ENCODE measurements at places on chromosomes 12 and 14.

DNA sequence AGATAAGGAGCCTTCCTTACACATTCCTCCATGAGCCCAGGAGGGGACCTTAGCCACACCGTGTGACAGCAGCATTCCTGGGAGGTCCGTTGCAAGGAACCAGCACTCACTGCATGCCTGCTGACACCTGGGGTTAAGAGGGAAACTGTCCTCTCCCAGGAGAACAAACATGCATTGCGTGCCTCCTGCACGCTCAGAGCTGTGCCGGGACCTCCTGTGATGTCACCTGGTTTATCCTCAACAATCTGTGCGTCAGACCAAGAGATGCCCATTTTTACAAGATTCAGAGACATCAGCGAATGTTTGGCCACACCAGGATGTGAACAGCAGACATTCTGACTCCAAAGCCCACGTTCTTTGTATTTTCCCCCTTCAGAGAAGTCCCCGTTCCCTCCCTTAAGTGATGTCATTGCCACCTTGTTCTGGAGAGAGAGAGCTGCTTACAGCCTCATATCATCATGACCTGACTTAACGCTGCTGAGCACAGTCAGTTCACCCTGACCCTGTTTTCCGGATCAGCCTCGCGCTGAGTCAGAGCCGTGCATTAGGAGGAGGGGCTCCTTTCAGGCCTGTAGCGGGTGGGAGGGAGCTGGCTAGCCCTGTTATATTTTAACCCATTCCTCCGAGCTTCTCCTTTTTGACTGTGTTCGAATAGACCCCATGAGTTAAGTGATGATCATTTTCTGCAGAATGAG is 36.2 kb downstream of the TMEM120B start:
- DNase-seq, result no peak

DNA sequence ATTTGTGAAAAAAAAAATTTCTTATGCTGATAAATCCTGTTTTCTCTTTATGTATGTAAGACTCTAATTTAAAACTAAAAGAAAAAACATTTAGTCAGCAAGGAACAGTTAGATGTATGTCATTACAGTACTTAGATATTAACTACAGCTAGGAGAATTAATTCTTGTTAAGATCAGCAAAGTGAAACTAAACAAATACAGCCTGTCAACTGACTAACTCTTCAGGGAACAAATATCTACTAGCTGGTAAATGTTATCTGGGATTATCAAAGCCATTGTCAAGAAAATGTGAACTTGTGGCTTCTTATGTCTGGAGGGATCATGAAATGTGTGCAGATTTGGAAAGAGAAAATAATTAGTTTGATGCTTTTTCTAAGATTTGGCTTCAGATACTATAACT is 27.5 kb downstream of the MGAT4C start:
- no peak for DNase-seq

DNA sequence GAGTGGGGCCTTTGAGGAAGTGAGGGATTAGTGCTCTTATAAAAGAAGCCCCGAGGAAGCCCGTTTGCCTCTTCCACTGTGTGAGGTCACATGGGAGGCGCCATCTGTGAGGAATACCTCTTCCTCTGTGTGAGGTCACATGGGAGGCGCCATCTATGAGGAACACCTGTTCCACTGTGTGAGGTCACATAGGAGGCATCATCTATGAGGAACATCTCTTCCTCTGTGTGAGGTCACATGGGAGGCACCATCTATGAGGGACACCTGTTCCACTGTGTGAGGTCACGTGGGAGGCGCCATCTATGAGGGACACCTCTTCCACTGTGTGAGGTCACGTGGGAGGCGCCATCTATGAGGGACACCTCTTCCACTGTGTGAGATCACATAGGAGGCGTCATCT is 69.7 kb downstream of the SLC24A4 start:
- DNase-seq, result no peak

- no peak for DNase-seq
Measured at GRCh38 chr12:24328261-24328660, 378.8 kb upstream of the SOX5 start.

DNA sequence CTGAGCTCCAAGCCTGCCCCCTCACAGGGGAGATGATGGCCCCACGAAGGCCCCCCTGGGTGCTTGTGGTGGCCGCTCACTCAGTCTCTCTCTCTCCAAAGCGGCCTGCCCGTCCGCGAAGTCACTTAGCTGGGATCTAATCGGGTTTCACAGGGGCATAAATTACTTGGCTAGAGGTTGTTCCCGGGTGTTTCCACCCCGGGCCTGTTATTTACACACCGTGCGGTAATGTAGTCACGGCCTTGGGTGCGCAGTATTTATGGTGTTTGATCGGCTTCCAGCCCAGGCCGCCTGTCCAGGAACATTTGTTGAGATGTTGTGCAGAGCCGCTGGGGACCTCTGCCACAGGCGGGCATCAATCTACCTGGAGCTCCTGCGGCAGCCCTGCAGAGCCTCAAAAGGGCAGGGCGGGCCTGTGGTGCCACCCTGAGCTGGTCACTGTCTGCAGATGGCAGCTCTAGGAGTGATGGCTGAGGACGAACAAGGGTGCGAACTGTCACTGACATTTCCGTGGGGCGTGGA is 91.2 kb downstream of the KIF26A start:
- no peak for DNase-seq

DNA sequence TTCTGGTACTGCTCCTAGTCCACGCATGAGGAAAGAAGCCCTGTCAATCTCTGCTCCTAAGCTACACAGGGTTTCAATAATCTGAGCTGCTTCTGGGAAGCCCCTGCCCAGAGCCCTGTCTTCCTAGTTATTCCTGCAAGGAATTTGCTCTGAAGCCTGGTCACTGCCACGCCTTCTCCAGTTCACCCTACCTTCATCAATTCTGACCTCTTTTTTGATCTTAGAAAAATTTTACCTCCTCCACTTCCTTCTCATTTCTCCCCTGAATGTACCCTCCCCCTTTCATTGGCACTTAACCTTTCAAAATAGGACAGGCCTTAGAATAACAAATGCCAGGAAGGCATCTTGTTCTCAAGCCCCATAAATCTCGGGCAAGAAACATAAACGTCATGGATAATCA is 14.9 kb upstream of the LRRK2 start:
- DNase-seq, result no peak

DNA sequence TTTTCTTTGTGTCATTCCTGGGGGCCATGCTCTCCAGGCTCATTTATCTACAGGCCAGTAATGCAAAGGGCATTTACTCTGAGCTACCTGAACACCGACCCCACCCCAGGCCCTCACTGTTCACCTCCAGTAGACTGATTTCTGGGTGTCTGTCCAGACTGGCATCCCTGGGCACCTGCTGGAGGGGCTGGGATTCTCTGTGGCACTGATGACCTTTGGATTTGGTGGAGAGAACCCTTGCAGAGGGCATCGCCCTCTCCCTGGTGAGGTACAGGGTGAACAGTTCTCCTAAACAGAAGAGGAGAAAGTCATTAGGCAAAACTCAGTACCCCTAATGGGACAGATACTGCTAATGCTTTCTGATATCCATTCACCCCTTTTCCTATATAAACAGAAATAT is 27.1 kb upstream of the RIMBP2 start:
- DNase-seq, result no peak

DNA sequence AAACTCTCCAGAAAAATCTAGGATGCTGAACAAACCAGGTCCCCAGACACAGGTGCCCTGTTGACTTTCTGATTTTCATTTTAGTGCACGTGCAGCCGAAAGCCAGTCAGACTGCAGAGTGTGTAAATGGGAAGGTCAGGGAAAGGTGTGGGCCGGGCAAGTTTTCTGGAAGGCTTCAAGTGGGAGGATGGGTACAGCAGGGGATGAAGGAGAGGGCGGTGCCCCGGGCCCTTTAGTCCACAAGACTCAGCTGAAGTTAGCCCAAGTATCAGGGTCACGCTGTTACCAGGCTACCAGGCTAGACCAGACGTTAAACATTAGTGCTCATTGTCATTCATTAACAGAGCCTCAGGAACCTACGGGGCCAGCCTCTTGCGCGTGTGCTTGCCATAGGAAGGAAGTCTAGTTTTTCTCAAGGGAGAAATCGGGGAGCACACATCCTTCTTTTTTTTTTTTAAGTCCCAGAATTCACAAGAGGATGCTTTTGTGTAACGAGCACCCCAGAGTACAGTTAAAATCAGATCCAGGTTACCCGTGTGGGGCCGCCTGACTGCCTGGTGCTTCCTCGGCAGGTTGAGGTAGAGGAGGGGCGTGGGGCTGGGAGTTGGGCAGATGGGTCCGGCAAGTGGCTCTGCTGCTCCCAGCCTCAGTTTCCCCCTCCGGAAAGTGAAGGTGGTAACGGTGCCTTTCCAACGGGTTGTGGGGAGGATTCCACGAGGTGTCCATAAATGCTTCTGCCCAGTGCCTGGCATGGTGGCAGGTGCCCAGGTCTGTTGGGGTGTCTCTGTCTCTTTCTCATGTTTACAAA is 19.1 kb downstream of the BCL7A start:
- no peak for DNase-seq

- no peak for DNase-seq
Measured at GRCh38 chr12:92408072-92408900, 262.6 kb upstream of the BTG1 start.

DNA sequence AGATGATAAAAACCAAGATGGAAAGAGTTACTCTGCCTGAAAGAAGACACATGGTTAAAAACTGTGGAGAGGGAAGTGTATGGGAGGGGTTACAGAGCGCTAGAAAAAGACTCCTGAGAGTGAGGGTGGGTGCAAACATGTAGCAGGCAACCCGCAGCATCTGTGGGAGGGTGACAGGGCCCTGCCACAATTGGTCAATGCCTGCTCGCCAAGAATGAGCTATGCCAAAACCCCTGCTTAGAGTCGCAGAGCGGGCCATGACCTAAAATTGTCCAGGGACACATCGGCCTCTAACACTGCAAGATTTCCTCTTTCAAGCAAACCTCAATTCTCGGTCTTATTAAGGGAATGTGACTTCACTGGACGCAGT is 700 bp downstream of the PRKAG1 start:
- DNase-seq, result no peak

DNA sequence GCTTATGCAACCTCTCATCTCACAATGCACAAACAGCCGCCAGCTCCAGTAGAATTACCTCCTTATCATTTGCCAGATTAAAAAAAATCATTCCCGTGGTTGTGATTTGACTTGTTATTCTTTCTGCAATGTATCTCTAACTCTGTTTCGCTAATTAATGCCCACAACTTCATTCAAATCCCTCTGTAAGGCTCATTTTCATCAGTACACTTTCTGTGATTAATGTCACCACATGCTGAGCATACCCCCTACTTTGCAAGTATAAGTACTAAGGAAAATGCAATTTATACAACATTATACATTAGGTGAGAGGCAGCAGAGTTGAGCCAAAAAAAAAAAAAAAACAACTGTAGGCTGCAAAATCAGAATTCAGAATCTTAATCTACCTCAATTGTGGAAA is 166.0 kb downstream of the FSCB start:
- DNase-seq, result no peak

- no peak for DNase-seq
Measured at GRCh38 chr12:22029991-22030390, 16.0 kb upstream of the CMAS start.

DNA sequence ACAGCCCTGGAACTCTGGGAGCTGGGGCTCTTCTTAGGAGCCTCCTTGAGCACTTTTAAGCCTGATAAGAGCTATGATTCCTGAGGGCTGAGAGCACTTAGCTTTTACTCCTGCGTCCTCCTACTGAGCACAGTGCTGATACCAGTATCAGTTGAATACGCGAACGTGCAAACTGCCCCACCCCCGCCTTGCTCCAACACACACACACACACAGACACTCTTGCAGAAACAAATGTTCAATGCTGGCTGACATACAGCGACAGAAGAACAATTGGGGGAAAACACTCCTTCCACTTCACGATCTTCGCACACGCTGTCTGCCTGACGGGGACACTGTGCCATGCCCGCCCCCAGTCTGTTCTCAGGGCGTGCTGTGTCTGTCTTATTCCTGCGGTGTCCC is 57.2 kb upstream of the DLK1 start:
- DNase-seq, result no peak

DNA sequence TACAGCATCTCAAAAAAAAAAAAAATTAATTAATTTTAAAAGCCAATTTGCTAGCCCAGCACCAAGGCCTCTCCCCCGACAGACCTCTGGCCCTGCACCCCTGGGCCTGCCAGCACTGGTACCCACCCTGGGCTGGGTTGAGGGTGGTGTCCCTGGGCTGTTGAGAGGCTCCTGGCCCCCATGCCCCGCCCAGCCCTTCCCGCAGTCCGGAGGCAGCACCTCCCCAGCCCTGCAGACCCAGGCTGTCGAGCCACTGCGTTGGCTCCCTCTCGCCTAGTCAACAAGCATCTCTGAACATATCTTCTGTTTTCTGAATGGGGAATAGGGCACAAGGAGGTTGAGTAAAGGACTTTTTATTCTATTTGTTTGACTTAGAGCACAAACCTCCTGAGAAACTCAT is 87.1 kb downstream of the FBXL14 start:
- no peak for DNase-seq

DNA sequence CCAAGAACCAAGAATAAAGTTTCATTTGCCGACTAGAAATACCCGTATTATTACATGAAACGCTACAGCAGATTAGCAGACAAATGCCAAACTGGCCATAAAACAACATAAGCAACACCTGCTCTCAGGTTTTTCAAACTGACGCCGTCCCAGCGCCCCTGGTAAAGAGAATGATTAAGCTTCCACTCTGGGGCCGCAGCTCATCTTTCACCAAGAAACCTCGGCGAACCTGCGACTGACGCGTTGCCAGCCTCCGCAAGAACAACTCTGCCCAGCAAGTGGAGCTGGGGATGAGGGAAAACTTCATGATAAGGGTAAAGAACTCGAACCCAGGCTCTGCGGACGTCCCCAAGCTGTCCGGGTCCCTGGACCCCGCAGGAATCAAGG is 530 bp downstream of the ARL1 start:
- no peak for DNase-seq

GRCh38 chr12:89540586-89540985 is 14.7 kb upstream of the POC1B start:
- DNase-seq, result no peak

GRCh38 chr12:104710940-104711689 is 247.0 kb downstream of the SLC41A2 start:
- DNase-seq, result no peak

- DNase-seq, result no peak
Measured at GRCh38 chr14:55274751-55275150, 3.5 kb downstream of the FBXO34 start.

DNA sequence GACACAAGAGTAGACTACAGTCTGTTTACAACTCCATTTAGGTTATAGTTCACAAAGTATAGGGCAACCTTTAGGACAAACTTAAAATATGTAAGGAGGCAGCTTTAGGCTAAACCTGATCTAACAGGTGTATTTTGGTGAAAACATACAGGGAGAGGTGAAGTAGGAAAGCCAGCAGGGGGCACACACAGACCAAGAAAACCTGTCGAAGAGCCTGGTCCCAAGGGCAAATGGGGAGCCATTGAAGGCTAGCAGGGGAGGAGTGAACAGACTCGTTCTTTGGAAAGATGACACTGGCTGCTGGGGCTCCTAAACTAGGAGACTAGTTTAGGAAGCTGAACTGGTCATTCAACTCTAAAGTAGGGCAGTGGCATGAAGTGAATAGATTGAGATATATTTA is 138.8 kb upstream of the WSCD2 start:
- peak; percentile 2 for DNase-seq

- DNase-seq, result no peak
Measured at GRCh38 chr12:116980083-116980482, 69.3 kb downstream of the FBXW8 start.

Measured in DMS 273 treated with DMSO at 0.1 percent for 48 hours (cell line).